ENCODE measurements at places on chromosomes 16 and 17.

DNA sequence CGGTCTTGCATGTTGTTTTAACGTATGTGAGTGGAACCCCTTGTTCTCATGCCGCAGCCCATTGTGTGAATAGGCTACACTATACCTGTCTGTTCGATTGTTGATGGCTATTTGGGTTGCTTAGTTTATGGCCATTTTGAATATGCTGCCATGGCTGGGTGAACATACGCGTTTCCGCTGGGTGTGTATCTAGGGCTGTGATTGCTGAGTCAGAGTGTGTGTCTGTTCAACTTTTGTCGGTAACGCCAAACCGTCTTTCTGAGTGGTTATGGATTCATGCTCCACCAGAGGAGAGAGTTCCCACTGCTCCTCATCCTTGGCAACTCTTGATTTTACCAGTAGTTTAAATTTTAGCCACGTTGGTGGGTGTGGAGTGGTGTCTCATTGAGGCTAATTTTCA lies 77.0 kb downstream of the METRNL start:
- no peak for DNase-seq

DNA sequence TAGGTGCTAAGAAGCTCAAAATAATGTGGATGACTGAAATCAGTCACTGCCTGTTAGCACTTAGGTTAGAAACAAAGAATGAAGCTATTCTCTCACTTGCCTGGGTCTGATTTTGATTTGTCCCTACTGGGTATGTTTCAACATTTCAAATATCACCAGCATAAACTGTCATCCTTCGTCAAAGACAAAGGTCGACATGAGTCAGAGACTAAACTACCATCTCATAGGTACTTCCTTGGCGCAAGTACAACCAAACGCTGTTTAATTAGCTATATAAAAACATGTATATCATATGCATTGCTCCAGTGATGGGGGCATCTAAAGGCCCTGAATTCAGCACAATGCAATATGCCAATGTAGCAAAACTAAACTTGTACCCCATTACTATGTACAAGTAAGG lies 4.0 kb downstream of the AKTIP start:
- DNase-seq, result no peak

DNA sequence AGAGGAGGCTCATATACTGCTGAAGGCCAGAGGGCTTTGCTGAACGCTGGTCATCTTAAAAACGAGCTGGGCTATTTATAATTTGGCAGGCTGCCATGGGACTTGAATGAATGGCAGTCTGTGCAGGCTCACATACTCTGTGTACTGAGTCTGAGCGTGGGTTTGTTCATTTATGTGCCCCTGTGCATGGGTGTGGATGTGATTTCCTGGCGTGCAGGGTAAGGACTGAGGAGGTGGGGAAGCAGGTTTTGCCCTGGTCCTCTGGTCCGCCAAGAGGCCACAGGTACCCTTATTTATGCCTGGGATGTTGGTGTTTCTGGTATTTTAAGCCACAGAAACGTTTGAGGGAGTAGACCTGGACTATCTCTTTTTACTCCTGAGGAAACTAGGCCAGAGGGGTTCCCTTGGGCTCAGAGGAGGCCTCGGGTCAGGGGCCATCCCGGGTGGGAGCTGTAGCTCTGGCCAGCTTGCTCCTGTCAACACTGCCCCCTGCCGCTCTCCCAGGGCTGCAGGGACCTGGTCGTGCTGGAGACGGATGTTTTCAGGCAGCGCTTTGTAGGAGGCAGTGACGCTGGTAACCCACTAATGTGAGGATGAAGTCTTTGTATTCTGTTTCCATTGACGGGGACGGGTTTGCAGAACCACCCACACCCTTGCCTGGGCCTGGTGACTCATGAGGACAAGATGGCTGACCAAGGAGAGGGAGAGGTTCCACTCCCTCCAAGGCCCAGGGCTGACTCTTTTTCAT lies 184.4 kb downstream of the MSI2 start:
- DNase-seq, result no peak

GRCh38 chr16:85836706-85837582 lies 37.4 kb downstream of the COX4I1 start:
- no peak for DNase-seq

GRCh38 chr17:47949197-47949759 lies 7.9 kb downstream of the PNPO start:
- DNase-seq, result peak; percentile 41

DNA sequence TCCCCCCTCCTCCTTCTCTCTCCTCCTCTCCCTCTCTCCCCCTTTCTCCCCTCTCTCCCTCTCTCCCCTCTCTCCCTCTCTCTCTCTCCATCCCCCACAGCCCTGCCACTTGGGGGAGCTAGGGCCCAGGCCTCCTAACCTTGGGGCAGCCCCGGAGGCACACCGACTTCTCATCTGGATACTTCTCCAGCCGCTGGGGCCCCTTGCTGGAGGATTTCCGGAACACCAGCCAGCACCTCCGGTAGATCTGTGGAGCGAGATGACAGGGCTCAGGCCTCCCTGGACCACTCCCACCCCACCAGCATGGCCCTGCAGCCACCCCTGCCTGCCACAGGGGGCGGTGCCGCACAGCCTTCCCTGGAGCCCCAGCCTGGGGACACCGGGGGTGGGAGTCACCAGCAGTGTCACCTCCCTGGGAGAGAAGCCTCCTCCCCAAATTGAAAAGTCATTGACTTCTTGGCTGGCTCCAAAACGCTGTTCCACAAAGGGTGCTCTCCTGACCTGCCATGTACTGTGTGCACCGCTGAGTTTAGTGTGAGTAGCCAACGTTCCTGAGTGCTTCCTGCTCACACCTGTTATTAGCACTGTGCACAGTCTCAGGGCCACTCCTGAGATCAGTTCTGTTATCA lies 10.5 kb downstream of the DOK4 start:
- DNase-seq, result no peak

- no peak for DNase-seq
These were observed 7.5 kb downstream of the ZNHIT3 start for GRCh38 chr17:36493956-36494355.

DNA sequence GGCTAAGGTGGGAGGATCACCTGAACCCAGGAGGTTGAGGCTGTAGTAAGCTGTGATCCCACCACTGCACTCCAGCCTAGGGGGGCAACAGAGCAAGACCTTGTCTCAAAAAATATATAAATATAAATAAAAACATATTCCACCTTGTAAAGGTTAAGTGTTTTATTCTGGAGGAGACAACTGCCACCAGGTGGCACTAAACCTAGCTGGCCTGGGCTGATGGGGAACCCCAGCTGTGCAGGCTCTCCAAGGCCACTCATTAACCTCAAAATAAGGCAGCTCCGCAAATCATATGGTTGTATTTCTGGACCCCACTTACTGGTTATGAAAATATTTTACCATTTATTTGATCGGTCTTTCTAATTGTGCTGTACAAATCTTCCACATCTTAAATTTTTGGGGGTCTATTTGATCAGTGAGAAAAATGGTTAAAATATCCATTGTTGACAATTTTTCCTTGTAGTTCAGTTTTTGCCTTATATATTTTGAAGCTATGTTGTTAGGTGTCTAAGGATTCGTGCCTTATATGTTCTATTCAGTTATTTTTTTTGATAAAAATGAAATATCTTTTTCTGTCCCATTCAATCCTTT lies 8.5 kb upstream of the ICAM2 start:
- DNase-seq, result no peak

DNA sequence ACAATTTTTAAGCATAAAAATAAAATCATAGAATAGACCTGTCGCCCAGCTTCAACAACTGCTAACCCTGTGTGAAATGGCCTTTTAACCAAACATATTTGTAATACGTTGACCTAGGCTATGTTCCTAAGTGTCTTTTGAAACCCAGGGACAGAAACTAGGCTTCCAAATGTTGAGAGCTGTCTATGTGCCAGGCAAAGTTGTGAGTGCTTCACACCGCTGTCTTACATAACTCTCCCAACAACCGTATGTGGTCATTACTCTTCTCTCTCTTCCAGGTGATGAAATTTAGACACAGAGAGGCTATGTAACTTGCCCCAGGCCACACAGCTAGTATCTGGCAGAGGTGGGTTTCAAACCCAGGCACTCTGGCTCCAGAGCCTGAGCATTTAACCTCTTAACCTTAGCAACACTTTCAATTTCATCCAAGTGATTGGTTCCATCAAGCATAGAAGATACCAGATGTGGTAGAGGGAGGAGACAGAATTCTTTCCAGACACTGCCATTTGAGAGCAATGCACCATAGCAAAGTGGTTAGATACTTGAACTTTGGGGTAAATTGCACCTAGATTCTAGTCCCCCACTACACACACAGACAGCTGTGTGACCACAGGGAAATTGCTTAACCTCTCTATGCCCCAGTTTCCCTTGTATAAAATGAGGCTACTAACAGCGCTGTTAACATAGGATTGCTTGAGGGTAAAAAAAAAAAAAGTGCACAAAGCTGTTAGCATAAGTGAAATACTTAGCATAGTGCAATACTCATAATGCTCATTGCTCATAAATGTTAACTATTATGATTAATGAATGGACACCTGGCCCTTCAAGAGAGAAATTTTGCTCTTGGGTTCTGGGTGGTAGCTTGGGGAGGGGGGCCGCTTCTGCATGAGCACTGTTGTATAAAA lies 160.6 kb downstream of the IRX3 start:
- DNase-seq, result no peak

DNA sequence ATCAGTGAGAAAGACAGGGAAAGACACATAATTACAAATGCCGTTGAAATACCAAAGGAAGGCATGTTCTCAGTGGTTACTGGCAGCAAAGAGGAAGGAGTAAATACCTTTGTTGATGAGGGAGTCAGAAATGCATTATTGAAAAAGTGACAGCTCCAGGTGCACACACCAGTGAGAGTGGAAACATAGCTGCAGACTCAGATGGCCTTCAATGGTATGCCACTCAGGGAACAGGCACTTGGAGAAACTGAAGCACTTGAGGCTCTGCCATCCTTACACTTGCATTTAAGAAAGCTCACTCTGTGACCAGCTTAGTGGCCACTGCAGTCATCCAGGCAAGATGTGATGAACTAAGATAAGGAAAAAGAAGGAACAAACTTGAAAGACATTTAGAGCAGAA lies 29.9 kb downstream of the NOG start:
- DNase-seq, result no peak

GRCh38 chr17:2181206-2181896 lies 122.2 kb downstream of the SMG6 start:
- no peak for DNase-seq

DNA sequence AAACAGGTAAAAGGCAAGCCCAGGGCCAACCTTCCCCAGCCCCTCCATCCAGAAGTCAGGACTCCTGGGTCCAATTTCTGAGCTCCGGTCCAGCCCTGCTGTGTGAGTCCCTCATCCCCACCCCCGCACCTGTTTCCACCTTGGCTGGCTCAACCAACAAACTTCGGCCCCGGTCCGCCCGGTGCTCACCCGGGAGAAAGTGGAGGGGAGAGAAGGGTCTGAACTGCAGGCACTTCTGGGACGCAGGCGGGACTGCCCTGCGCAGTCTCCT lies 541 bp downstream of the RHBDF2 start:
- DNase-seq, result no peak

DNA sequence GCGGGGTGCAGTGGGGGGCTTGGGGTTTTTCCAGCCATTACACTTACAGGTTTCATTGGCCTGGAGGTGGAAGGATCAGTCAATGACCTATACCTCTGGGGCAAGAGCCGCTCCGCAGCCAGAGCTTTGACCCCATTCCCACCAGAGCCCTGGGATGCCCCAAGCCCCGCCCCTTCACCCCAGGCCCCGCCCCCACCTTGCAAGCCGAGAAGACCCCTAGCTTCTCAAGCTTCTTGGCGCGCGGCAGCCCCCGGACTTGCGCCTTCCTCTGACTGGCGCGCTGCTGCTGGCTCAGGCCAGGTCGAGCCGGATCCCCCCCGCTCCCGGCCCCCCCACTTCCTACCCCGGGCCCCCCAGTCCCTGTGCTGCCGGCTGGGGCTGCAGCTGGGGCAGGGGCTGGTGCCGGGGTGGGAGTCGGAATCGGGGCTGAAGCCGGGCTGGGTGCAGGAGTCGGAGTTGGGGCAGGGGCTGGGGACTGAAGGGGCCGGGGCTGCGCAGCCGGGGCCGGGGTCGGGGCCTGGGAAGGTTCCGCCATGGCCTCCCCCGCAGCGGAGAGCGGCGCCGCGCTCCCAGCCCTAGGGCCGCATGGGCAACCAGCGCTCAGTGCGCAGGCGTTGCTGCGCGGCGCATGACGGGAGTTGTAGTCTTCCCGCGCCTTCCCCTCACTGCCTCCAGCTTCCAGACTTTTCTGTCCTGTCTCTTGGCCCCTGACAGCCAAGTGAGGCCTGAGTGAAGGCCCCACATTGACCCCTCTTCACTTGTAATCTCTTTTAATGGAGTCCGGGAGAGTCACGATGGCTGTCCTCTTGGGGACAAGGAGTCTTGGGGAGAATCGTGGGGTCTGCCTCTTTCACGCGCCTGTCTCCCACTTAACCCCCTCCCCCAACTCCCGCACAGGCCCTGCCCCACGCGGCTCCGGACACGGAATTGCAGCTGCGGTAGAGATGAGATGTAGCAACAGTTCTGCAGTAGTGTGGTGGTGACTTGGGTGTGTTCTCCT lies at the start of gene KAT2A:
KAT2A (minus strand) TSS at position 598 of the 1,000 bp plus-strand sequence; CDS start at position 535, 63 bp downstream.
- no peak for DNase-seq

DNA sequence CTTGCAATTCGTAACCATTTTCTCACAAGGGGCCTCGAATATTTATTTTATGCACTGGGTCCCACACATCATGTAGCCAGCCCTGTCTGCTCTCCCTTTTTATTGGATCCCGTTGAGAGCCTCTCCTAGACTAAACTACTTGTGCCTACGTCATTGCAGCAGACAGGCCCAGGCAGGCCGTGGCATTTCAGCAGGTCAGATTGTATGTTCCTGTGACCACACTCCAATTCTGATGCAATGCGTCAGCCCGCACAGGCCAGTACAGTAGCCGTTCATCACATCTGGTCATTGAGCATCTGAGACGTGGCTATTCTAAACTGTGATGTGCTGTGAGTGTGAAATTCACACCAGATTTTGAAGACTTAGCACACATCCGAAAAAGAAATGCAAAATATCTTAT lies 42.2 kb downstream of the ABAT start:
- DNase-seq, result no peak

DNA sequence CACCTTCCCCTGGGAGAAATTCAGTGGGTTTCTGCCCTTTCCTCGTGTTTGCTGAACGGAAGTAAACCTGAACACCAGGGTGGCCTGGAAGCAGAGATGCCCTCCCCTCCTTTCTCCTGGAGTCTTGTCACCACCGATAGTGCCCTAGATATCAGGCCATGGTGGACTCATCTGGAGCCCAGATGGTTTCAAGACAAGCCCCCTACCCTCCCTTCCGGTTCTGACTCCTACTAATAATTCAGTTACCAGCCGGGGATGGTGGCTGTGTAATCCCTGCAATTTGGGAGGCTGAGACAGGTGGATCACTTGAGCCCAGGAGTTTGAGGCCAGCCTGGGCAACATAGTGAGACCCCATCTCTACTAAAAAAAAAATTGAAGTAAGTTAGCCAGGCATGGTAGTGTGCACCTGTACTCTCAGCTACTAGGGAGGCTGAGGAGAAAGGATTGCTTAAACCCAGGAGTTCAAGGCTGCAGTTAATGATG lies 2.4 kb downstream of the ZNF469 start:
- DNase-seq, result no peak

- DNase-seq, result no peak
These were observed 29.2 kb upstream of the SKAP1 start for GRCh38 chr17:48459070-48459844.

GRCh38 chr16:53773150-53773846 lies 69.3 kb downstream of the FTO start:
- DNase-seq, result peak; percentile 60

- no peak for DNase-seq
These were observed 135.4 kb upstream of the CHMP6 start for GRCh38 chr17:80855948-80856862.
